ENCODE measurements at places on chromosomes 4 and X.
A peak's percentile ranks its signal among the peaks of the same experiment; 100 is the strongest.

- no peak for DNase-seq
Measured at GRCh38 chr4:150799207-150799606, 215.9 kb downstream of the LRBA start.

GRCh38 chr4:79563219-79563618 is 155.2 kb upstream of the GK2 start:
- no peak for DNase-seq

- DNase-seq = no peak
Measured at GRCh38 chr4:47340914-47341313, 122.6 kb downstream of the COMMD8 start.

GRCh38 chr4:185384061-185384460 is 11.7 kb downstream of the LRP2BP start:
- no peak for DNase-seq

- DNase-seq = no peak
Measured at GRCh38 chrX:11585174-11585573, 80.5 kb downstream of the ARHGAP6 start.

- no peak for DNase-seq
Measured at GRCh38 chr4:163048447-163048846, 118.2 kb downstream of the NAF1 start.

- no peak for DNase-seq
Measured at GRCh38 chrX:33128048-33128805, 83.1 kb downstream of the DMD start.

DNA sequence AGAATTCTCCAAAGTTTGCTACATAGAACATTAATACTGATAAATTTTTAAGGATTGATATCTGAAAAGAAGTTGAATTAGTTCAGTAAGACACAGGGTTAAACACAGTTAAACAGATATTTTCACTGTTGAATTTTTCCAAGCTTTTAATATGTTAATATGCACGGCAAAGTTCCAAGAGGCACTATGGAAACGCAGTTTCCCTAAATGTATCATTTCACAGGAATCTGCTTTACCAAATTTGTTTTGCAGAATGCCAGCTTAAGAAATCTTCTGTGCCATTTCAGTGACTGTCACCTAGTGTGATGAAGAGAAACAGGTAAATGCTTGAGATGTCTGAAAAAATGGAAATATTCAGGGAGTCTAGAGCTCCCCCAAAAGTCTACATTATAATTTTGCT is 395.9 kb upstream of the GRIA3 start:
- DNase-seq = no peak

DNA sequence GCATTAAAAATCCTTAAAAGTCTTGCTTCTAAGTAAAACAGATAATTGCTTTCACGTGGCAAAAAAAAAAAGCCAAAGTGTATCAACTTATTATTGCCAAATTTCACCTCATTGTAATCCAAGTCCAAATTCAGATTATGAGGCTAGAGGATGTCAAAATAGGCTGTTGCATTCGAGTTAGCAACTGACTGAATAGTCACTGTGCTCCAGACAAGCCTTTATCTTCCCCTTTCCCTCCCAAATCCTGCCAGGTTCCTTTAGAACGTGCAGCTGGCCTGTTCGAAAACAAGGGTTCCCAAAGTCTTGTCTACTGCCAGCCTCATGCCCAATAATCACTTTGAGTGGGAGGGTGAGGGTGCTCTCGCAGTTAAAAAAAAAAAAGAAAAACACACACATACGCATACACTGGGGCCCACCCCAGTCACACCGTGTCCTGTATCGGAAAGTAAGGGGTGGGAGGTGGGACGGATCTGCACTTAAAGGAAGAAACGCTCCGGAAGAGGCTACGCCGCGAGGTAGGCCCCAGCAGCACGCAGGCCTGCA is 603 bp downstream of the MAD2L1 start:
- DNase-seq = no peak

DNA sequence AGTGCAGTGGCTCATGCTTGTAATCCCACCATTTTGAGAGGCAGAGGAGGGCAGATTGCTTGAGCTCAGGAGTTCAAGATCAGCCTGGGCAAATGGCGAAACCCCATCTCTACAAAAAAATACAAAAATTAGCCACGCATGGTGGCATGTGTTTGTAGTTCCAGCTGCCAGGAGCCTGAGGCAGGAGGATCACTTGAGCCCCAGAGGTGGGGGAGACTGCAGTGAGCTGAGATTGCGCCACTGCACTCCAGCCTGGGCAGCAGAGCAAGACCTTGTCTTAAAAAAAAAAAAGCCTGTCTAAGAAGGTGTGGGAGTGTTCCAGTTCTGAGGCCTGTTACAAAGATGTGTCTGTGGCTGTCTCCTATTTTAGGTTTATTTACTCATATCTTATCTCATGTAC is 38.0 kb downstream of the PI4K2B start:
- DNase-seq = no peak

- DNase-seq = no peak
Measured at GRCh38 chr4:141077611-141078225, 55.6 kb downstream of the RNF150 start.

GRCh38 chr4:72430050-72430449 is 139.0 kb downstream of the ADAMTS3 start:
- no peak for DNase-seq

DNA sequence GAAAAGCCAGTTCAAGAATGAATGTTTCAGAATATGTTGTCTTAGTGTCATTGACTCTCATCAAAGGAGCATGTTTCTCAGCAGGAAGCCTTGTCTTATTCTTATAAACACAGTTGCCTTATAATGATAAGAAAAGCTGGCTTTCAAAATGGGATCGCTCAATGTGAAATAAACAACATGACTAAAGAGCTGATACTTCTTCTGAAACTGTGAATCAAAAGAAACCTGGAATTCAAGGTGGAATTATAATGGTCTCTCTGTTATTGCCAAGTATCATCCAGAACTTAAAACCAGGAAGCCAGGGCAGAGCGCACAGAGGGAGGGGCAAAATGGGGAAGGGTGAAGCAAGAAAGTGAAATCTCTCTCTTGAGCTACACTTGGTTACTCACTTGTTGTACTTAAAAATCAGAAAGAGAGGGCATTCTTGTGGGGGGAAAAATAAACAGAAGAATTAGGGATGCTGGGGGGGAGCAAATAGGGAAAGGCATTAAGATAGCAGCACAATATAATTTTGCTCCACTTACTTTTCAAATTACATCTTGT is 270.0 kb downstream of the MAPK10 start:
- no peak for DNase-seq

GRCh38 chrX:3307881-3308280 is 38.6 kb downstream of the MXRA5 start:
- no peak for DNase-seq

GRCh38 chrX:107669261-107669660 is 41.0 kb downstream of the PRPS1 start:
- no peak for DNase-seq

GRCh38 chr4:156705311-156705710 is 266.3 kb downstream of the PDGFC start:
- DNase-seq = no peak

GRCh38 chr4:78481180-78481579 is 70.4 kb upstream of the ANXA3 start:
- DNase-seq = no peak

GRCh38 chr4:85084371-85085094 is 118.0 kb upstream of the WDFY3 start:
- DNase-seq = peak; percentile 35

- no peak for DNase-seq
Measured at GRCh38 chr4:7165874-7166201, 26.5 kb upstream of the SORCS2 start.

DNA sequence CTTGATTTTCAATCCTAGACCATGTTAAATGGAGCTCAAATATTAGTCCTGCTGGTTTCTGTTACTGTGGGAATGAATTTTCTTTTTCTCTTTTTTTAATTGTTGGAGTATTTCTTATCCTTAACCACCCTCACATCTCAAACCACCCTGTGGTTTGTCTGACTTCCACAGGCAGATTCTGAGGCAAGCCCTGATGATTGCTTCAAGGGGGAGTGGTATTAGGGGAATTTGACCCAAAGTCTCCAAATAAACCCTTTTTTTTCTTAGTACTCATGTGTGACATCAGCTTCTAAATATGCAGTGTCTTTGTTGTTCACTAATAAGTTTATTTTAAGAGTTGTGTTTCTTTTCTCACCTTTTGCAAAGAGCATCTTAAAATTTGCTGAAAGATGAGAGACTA is 810.3 kb downstream of the IL1RAPL1 start:
- peak; percentile 19 for DNase-seq

DNA sequence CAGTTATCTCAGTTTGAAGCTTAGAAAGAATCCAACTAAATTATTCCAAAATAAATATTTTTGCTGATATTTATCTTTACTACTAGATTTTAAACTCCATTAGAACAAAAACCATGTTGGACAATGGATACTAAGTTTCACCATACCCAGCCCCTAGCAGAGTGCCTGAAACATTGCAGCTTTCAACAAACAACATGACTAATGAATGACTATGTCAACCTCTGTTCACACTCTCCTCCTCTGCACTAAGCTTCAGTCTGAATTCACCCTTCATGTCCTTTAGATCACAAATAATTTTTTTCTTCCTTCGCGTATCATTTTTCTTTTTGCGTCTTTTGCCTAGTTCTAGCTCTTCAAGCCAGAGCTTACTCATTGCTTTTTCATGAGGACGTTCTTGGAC is 315.2 kb downstream of the PCDH10 start:
- DNase-seq = peak; percentile 7

DNA sequence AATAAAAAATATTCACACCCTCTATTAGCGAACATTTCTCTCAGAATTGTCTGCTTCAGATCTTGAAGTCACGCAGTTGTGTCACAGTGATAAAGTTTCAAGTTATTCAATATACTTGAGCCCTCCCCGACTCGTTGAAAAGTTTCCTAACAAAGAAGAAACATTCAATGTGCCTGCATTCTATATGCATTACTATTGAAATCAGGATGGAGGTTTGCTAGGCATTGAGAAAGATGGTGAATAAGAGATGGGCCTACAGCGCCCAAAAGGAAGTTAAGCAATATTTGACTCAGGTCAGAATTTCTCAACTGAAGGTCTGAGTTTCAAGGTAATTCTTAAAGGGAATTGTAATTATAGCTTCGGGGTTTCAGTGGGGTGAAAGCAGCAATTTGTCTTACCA is 6.1 kb downstream of the TCEANC start:
- DNase-seq = peak; percentile 59

DNA sequence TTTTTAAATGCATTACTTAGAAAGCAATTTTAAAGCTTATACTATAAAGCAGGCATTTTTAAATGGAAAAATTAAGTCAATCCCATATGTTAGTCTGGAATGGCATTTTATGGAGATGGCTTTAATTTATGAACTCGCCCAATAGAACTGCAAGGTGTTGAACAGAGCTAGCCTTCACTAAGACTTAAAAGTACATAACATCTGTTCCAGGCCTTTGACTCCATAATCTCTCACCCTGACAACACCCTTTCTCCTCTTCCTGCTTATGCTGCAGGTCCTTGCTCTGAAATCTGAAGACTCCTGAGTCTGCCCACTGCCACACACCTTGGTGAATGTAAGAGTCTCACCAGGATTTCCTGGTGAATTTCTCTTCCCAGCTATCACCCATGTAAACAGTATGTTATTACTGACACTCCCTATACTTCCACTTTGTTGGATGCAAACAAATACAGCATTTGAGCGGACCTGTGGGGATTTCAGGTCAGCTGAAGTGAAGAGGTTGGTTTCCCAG is 17.7 kb upstream of the SLC39A8 start:
- no peak for DNase-seq

GRCh38 chrX:103554687-103555424 is 30.5 kb upstream of the TCEAL4 start:
- no peak for DNase-seq

DNA sequence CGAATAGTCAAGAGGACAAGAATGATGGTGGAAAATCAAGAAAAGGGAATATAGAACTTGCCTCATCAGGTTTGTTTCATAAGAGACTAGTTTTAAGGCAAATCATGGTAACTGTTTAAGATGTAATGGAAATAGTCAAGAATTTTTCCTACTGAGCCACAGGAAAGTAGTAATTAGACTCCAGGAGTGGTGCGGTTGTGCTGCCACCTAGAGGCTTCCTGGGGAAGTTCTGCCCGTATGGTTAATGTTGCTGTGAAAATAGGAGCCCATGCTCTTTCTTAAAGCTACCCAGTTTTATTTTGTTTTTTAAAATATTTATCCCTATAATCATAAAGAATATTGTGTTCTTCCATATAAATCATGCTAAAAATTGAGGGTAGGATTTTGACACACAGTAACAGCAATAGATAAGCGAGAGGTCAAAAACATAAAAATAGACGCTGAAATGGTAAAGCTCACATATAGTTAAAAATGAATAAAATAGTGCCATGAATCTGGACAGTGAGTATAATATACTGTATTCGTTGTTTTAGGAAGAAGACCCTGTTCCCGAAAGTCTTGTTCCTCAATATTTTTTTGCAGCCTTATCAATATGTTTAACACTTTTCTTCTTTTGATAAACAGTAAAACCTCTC is 87.0 kb downstream of the PHOX2B start:
- DNase-seq = peak; percentile 16

GRCh38 chr4:109434007-109434971 is 674 bp downstream of the SEC24B start:
- DNase-seq = peak; percentile 9

DNA sequence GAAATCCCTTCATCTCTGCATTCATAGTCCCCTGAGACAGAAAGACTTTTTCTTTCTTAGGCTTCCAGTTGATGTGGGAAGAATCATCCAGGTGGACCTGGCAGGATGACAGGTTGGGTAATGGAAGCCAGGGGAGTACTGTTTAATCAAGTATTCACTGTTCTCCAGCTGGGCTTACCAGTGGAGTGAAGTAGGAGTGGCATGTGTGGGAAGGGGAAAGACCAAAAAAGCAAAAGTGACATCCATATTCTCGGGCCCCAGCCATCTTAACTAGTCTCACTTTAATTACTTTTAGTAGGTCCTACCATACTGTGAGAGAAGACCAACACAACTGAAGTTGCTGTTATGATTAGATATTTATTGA is 18.5 kb downstream of the VSIG4 start:
- no peak for DNase-seq

DNA sequence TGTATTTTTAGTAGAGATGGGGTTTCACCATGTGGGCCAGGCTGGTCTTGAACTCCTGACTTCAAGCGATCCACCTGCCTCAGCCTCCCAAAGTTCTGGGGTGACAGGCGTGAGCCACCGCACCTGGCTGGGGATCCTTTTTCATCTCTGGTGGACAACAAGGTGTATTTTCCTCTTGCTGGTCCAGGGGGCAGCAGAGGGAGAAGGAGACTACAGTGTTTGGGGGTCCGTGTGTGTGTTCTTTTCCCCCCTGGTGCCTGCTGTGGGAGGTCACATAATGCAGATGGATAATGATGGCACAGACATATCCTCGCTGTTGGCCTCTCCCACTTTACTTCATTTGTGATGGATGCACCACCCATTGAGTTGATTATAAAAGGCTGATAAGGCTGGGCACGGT is 39.0 kb upstream of the CD99 start:
- no peak for DNase-seq

Data from NCI-H226 (cell line).